Dermis blood vessel endothelial cell (primary cell): ENCODE measurements at places on chromosomes 2 and 18. TPM values are rescaled to one million over a fixed set of nuclear protein-coding genes. Genes with fewer than 3 reads are reported as not detected.

- DNase-seq: no peak
These were observed 4.9 kb upstream of the DPYSL5 start for GRCh38 chr2:26843041-26843440.

- DNase-seq: no peak
These were observed 414.8 kb downstream of the DPP10 start for GRCh38 chr2:114857196-114857595.

DNA sequence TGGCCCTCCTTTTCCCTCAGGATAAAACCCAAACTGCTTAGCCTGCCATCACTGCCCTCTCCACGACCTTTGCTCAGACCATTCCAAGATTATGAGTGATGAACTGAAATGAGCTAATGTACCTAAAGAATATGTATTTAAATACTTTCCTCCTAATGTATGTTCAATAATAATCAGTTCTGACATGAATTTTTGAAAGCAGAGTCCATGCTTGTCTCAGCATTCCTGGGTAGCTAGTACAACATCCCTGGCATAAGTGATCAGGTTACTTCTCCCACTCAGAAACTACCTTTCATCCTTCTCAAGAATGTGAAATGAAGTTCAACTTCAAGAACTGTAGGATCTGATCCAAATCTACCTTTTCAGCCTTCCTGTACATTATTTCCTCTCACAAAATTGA, 103.6 kb downstream of the UNC80 start:
- DNase-seq: no peak

GRCh38 chr18:69162649-69163048, 238.0 kb upstream of the DOK6 start:
- no peak for DNase-seq

DNA sequence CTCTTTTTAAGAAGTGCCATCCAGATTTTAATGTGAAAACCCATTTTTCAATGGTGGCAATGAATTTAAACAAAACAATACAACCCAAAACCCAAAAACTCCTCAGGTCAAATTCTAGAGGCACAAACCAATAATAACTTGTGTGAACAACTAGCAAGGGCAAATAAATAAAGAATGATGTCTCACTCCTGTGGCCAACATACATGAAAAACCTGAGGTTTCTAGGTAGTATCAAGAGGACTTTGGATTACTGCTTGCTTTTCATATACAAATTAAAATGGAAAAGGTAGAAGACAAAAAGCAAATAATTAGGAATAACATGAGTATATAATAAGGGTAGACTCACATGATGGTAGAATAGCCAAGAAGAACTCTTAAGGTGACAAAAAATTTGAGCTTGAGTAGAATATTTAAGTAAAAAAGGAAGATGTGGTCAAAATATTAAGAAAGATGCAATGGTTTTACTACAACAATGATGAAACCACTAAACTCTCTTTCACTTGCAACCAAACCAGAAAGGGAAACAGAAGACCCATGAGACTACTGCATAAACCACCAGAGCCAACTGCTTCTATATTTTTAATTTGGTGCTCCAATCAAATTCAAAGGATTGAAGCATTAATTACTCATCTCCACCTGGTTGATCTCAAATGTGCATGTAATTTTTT, 53.5 kb downstream of the DARS1 start:
- DNase-seq: no peak

DNA sequence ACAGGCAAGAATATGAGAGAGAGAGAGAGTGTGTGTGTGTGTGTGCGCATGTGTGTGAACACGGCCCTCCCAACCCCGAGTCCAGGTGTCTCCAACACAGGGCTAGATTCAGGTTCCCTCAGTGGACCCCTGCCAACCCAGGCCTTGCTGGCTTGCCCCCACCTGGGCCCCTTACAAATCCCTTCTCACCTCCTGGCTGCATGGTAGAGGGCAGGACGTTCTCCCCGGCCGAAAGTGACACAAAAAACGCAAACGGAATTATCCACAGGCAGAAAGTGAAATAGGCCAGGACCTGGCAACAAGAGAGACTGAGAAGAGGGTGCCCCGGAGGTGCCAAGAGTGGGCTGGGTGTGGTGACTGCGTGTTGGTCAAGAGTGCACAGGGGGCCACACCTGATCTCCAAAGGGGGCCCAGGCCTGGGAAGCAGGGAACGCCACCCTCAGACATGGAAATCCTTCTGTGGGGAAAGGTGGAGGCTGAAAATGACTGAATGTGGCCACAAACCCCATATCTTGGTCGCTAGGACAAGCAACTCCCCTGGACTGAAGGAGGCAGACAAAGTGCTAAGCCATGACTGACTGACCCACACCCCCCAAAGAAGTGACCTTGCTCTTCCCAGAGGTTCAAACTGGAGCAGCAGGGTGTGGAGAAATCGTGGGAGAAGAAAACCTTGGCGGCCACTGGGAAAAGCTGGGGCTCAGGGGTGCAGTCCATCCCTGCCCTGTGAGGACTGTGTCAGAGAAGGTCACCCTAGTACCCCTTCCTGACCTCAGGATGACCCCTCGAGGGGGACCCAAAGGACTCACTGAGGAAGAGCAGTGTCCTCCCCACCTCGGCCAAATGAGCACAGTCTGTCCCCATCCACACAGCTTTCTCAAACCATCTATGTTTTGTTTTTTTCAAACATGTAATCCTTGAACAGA, 5.7 kb downstream of the TEX261 start:
- no peak for DNase-seq

GRCh38 chr2:63765117-63765516, 76.6 kb upstream of the UGP2 start:
- DNase-seq: no peak

GRCh38 chr2:25313711-25314513, 27.8 kb downstream of the DNMT3A start:
- DNase-seq: no peak

GRCh38 chr2:134259571-134259970, 5.7 kb downstream of the MGAT5 start:
- no peak for DNase-seq

DCAF17 gene
- total RNA-seq: 21.0 and 21.8 TPM in 2 replicates

CKAP2L gene
- total RNA-seq: 2.4 and 12.8 TPM in 2 replicates

IL1RN gene
- under 0.01 TPM in 1 of 2 replicates, not detected in the other for total RNA-seq

MYL1 gene
- not detected in 2 replicates for total RNA-seq

IL18RAP gene
- not detected in 2 replicates for total RNA-seq

FAM124B gene
- 139 and 228 TPM in 2 replicates for total RNA-seq
